Left renal cortex interstitium (tissue), 4 donors: ENCODE measurements at places on chromosomes 2 and 18. TPM values are rescaled to one million over a fixed set of nuclear protein-coding genes. Genes with fewer than 3 reads are reported as not detected.

ERFE gene
- polyA plus RNA-seq, result 4.9 TPM

GRCh38 chr18:60406721-60407120 lies 34.1 kb upstream of the MC4R start:
- no peak for DNase-seq

GRCh38 chr18:36490897-36491296 lies 193.4 kb downstream of the FHOD3 start:
- no peak for DNase-seq

DNA sequence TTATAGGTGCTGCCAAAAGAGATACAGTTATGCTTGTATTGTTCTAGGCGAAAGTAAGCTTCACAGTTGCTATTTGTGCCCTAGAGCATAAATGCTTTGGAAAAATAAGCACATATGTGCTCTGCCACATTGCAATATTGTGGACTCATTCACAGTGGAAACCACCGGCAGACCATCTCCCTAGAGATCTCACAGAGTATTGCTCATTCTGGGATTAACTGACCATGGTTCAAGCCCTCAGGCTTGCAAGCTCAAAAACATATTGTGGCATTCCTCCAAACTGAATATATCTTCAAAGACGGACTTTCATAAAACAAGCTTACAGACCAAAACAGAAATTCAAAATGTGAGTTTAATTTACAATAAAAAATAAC lies 158.2 kb upstream of the CCDC150 start:
- DNase-seq, result no peak

DNA sequence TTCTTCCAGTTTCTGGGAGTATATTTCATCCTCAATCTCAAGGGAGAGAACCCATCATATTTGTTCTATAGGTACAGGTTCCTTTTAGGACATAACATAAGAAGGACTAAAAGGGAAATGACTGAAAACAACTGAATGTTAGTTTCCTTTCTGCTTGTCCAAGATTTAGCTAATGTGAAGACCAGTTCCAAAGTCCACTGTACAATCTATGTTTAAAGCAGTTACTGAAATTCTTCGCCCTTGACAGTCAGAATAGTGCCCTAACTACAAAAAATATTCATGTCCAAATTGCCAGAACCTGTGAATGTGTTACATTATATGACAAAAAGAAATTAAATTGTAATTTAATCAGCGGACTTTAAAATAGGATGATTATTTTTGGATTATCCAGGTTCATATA lies 466.3 kb upstream of the SETBP1 start:
- DNase-seq, result no peak

GRCh38 chr2:204046145-204046544 lies 109.6 kb downstream of the ICOS start:
- DNase-seq, result no peak

DNA sequence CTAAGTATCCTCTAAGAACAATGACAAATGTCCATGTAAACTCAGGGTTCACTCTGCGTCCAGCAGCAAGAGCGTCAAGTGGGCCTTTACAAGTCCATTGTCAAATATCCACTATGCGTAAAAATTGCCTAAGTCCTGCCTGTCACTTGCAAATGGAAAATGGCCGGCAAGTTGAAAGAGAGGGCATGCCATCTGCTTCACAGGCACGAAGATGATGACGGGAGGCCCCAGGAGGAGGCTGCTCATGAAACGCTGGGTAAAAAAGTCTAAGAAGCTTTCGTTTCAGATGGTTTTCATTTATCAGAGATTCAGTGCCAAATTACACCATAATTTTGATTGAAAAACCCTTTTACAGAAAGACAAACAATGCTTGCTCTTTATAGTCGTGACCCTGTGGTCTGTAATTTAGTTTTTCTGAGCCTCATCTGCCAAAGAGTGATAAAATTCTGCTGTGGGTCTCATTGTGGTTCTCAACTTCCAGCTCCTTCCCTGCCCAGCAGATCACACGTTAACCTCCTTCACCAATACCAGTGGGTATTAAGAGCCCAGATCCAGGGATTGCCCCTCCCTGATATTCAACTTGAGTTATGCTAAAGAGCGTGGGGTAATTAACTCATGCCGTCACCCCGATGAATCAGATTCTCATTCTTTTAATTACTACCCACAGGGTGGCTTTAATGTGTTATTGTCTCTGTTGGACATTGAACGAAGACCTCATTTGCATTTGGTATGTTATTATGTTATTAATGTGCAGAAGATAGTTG lies 160.2 kb upstream of the ALKAL2 start:
- no peak for DNase-seq

- DNase-seq, result no peak
These were observed 681.3 kb downstream of the ADCYAP1 start for GRCh38 chr18:1585881-1586488.

DNA sequence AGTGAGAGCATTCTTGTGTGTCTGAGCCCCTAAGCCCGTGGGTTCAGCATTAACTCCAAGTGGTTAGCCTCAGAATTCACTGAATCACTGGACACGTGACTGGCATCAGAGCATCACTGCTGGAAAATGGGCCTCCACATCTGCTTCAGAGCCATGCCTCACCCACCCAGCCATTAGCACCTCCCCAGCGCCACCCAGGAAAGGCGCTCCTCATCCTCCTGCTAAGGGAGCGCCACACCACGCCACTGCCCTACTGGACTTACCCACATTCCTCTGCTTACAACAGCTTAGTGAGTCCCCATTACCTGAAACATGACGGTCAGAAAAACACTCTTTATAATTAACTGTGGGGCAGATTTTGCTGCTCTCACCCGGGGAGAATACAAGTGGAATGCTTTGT lies 442.6 kb upstream of the MYT1L start:
- no peak for DNase-seq

DNA sequence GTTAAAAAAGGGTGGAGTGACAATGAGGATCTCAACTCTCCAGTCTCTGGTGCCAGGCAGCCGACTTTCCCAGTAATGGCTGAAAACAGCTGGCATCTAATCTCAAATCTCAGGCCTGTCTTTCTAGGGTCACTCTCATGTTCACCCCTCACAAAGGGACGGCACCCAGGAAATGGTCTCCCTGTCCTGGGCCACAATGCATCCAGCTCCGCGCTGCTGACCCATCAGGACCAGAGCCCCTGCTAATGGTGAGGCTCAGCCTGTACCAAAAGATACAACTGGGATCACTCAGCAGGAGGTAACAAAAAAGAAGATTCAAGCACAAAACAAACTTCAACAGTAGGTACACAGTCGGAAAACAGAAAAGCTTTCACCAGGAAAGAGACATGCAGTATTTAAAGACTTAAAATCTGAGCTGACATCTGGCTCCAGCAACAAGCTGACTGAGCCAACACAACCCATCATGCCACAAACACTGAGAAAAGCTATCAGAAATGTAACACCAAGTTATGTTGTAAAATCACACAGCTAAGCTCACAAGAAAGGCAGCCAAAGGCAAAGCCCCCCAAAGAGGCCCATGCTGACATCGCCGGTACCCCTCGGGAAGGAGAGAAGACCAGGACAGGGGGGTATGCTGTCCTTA lies 13.6 kb upstream of the KIDINS220 start:
- no peak for DNase-seq

DNA sequence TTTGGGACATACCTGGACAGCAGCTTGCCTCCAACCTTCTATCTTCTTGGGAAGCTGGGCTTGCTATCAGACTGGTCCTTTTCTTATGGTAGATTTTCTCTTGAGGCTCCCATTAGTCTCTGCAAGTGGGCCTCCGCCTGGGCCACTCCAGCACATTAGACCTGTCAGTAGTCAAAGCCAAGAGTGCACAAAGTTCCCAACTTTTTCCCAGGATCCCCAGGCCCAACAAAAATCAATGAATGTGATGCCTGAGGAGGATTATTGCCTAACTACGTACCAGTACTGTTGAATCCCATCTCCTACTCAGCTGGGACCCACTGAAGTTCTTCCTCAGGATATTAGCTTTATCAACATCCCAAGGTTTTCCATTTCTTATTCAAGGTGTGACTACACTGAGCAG lies 51.7 kb downstream of the PROC start:
- no peak for DNase-seq
